ENCODE measurements at places on chromosomes 4 and X.

DNA sequence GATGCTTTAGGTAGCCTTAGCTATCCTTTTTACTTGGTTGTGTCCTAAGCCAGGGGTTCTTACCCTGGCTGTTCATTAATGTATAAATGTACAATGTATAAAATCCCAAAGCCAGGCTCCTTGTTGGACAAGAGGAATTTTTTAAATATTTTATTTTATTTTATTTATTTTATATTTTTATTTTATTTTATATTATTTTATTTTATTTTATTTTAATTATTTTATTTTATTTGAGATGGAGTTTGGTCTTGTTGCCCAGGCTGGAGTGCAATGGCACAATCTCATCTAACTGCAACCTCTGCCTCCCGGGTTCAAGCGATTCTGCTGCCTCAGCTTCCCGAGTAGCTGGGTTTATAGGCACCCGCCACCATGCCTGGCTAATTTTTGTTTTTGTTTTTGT, 8.1 kb upstream of the SLC2A9 start:
- DNase-seq = no peak

- no peak for DNase-seq
Measured at GRCh38 chr4:184007891-184008290, 102.8 kb downstream of the STOX2 start.

- no peak for DNase-seq
Measured at GRCh38 chr4:183618681-183619080, 40.3 kb downstream of the RWDD4 start.

DNA sequence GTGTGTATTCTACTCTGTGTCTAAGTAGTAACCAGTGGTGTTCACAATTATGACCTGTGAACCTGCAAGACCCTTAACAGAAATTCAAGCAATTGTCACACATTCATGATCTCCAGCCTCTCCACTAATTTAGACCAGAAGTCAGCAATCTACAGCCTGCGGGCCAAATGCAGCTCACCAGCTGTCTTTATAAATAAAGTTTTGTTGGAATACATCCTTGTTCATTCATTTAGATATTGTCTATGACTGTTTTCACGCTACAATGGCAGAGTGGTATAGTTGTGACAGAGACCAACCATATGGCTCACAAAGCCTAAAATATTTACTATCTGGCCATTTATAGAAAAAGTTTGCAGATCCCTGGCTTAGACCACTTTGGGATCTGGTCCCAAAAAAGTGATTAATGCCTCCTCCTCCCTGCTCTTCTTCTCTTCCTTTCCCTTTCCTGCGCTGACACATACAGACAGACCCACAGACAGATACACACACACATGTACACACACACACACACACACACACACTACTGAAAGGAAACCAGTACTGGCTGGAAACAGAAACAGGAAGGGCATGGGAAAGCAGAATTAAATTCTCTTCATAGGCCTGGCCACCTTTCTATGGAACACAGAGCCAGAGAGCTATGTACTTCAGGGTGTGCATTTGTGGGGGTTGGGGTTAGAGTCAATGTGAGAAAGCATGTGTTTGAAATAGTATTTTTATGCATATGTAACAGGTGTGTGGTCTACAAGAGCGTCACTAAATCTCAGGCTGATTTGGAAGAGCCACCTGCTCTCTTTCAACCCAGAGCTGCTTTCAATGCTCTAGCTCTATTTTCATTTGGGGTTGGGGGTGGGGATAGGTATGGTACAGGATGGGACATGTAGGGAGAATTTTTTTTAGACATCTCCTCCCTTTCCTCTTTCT, 49.7 kb upstream of the TMEM164 start:
- no peak for DNase-seq

- no peak for DNase-seq
Measured at GRCh38 chr4:111847296-111848008, 297.8 kb upstream of the FAM241A start.

DNA sequence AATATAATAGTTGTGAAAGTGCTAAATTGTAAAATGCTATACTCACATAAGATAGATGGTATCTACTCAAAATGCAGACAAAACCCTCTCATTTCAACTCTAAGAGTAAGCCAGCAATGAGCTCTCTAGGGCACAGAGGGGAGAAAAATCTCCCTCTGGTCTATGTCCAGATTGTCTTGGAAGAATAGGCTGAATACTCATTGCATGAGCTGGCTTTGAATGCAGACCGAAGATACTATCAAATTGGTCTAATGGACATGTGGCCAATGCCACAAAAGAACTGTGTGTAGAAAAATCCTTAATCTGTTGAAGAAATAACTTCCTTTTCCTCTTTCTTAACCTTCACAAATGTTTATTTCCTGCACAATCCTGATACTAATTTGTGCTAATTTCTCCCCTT, 3.5 kb downstream of the ZXDA start:
- no peak for DNase-seq

DNA sequence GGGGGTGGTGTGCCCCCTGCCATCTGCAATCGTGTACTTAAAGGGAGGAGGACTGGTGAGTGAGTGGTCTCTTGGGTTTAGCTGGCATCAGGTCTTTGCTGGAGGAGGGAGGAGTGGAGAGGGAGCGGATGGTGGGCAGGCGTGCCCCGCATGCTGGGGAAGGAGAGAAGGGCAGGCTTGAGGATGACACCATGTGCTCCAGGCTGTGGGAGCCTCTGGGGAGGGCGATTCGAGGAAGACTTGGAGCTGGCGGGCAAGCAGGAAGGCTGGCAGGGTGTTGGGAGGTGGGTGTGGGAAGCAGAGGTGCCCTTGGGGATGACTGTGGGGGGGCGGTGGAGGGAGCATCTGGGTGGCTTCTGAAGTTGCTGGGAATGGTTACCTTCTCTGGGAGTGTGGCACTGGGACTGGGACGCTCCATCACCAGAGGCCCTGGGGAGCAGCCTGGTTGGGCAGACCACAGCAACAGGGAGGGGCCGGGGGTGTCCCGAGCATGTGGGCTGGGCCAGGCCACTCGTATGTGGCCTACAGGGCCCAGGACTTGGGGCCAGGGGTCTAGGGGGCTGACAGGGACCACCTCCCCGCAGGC, 30.8 kb upstream of the AFAP1 start:
- no peak for DNase-seq

DNA sequence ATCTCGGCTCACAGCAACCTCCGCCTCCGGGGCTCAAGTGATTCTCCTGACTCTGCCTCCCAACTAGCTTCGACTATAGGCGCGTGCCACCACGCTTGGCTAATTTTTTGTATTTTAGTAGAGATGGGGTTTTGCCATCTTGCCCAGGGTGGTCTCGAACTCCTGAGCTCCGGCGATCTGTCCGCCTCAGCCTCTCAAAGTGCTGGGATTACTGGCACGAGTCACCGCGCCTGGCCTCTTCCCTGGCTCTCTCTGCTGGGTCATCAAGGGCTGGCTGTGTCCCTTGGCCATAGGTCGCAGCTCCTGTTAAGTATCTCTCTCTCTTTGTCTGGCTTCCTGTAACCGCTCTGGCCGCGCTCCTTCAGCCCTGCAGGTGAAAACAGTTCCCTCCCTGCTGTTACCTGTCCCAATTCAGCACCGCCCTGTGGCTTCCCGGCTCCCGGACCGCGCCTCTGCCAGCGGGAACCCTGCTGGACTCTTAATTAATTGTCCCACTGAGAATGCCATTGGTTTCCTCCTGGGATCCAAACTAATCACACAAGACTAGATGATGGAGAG, 1.3 kb upstream of the RGS12 start:
- no peak for DNase-seq

GRCh38 chr4:145299380-145300076, 119.1 kb upstream of the OTUD4 start:
- peak; percentile 27 for DNase-seq

GRCh38 chr4:140103676-140104075, 50.3 kb downstream of the MAML3 start:
- peak; percentile 56 for DNase-seq

GRCh38 chr4:139453041-139453370, 915 bp upstream of the RAB33B start:
- peak; percentile 77 for DNase-seq

GRCh38 chr4:10703766-10704429, 19.3 kb upstream of the CLNK start:
- no peak for DNase-seq

- DNase-seq = no peak
Measured at GRCh38 chrX:16819634-16820033, 33.4 kb downstream of the TXLNG start.

DNA sequence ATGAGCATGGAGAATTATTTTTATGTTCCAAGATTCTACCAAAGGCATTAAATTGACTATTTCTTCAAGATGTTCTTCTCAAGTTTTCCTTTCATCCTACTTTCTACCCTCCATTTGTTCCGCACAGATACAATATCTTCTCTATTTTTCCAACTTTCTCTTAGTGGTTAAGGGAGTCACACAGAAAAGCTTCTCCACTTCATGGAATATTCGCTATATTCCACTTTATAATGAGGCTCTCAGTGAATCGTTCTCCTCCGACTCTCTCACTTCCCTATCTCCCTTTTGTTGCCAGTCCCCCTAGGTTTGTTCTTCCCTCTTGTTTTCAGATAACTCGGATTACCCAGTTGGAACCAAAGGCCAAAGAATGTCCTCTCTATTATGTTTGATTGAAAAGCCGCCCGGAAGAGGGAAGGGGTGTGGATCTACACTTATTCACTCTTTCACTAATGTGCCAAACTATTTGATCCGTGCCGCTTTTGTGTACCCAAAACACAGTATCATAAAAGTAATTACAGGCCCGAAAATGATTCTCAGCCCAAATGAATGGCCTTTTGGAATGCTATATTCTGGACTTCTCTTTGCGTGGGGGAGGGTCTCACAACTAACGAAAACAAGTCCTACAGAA, 1.2 kb downstream of the SH3D19 start:
- no peak for DNase-seq

GRCh38 chr4:105147553-105148161, 981 bp downstream of the TET2 start:
- peak; percentile 27 for DNase-seq

DNA sequence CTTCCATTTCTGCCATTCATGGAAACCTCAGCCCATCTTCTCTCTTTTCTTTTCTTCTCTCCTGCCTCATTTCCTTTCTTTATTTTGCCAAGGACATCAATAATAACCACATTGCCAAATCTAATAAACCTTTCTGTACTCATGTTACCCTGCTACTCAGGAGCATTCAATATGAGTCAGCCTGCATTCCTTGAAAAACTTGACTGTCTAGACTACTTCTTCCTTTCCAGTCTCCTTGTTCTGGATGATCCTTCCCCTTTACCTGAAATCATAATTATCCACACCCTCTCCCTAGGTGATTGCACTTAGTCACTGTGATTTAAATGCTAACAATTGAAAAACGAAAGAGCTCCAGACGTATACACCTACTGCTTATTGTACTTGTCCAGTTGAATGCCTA, 253.2 kb upstream of the CENPE start:
- DNase-seq = no peak

DNA sequence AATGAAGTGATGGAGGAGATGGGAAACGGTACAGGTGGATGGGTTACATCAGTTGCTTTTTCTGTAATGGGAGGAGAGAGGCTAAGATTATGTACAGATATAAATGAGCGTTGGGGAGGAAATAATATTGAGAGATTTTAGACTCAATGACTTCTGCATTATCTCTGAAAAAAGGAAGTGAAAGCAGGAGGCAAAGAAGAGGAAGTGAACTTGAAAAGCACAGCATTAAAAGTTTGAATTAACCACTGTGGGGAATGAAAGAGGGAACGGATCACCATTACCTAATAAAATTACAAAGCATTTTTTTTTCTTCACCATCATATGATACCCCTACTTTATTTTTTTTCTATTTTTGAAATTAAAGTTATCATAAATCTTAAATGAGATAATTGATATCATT, 1025.5 kb downstream of the RPA4 start:
- DNase-seq = no peak

- DNase-seq = no peak
Measured at GRCh38 chrX:10496345-10496965, 123.9 kb downstream of the MID1 start.

DNA sequence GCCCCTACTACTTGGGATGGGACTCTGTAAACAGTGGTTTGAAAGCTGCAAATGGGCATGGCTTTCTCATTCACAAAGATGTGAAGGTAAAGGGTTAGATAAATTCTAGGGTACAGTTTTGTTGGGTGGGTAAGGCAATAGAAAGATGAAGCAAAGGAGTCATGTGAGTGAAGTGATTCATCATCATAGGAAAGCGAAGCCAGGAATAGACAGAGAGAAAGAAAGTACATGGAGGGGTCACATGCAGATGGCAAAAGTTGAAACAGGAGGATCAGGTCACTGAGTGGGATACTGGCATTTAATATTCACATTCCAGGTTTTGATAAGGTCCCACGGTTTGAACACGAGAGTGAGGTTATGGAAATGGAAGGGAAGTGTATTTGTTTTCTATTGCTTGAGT, 8.2 kb upstream of the ABCG2 start:
- DNase-seq = no peak

DNA sequence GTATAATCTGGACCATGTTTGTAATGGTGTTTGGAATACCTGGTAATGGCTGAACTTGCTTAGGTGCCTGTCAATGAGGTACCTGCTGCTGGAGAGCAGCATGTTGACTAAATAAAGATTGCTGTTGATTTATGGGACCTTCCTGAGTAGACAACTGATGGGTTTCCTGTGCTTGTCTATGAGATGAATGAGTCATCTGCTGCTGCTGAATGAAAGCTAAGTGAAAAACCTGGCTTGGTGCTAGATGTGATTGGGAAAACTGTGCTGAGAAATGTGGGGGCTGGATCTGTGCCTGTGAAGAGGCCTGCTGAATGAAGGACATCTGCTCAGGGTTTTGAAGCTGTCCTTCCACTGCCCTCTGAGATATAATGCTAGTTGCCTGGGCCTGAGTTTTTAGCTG, 69.6 kb downstream of the WNK3 start:
- DNase-seq = no peak

- no peak for DNase-seq
Measured at GRCh38 chrX:111823128-111823527, 52.9 kb upstream of the TRPC5OS start.

- peak; percentile 21 for DNase-seq
Measured at GRCh38 chr4:4852591-4853362, 6.7 kb upstream of the MSX1 start.

DNA sequence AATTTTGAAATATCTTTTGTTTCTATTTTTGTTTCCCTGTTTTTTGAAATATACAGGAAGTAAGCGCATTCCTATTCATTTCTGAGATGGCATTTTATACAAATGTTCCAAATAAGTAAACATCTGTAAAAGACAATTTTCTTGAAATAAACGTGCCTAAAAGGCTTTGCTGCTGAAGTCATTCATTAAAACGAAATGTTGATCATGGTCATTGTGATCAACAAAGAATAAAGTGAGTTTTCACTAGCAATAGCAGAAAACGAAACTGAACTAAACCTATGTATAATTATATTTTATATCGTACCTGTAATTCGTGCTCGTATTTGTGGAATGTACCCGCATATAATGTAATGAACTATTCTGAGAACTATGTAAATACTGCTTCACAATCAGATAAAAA, 221.2 kb downstream of the MGST2 start:
- no peak for DNase-seq

DNA sequence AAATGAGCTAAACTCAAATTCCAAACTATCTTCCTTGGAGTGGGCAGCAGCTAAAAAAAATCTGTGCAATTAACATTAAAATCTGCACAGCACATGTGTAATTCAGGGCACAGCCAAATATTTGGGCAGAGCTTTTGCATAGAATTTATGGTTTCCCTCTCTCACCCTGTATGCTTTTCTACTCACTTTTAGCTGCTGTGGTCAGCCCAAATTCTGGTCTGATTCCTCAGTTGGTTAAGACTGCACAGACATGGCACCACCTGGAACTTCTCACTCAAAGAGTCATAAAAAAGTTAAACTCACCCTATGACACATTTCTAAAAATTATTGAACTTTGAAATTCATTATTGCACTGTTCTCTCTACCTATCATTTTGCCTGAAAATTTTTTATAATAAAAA, 4.9 kb upstream of the PLK4 start:
- no peak for DNase-seq

- DNase-seq = no peak
Measured at GRCh38 chrX:55159551-55159950, 60.6 kb upstream of the PAGE5 start.

Measured in activated CD4-positive, alpha-beta T cell treated with anti-CD3 and anti-CD28 coated beads, Interleukin-2, amount 10 ng/mL, durations not matched to agents 7 days and 5 days (primary cell).